ENCODE measurements at places on chromosomes 4 and X.

DNA sequence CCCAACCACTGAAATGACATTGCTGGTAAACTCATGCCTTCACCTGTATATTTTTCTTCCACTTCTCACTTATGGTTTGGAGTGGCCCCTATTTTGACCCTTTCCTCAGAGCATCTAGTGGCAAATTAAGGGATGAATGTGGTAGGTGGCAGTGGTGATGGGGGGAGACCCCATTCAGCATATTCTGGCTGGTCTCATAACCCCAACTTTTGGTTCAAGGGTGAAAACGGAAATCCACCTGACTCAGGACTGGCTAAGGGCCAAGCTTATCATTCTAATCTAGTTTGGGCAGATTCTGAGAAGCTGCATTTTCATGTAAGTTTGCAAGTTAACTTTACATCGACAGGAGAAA, 47.0 kb upstream of the NSUN7 start:
- DNase-seq, result no peak

- DNase-seq, result no peak
Measured at GRCh38 chr4:149277705-149278104, 537.9 kb downstream of the IQCM start.

DNA sequence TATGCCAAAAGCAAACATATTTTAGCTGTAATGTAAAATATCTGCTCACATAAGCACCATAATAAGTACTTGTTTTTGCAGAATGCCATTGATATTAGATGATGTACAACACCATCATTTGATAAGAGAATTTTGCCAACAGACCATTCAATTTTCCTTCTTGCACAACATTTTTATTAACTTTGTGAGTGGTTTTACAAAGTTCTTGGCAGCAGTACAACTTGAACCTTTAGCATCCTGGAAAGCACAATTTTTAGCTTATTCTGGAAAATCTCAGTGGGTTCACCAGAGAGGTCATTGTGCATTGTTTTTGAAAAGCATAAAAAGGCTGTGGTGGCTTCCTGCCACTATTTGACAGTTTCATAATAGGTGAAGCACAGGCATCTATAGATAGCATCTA, 26.4 kb upstream of the REPS2 start:
- DNase-seq, result no peak

DNA sequence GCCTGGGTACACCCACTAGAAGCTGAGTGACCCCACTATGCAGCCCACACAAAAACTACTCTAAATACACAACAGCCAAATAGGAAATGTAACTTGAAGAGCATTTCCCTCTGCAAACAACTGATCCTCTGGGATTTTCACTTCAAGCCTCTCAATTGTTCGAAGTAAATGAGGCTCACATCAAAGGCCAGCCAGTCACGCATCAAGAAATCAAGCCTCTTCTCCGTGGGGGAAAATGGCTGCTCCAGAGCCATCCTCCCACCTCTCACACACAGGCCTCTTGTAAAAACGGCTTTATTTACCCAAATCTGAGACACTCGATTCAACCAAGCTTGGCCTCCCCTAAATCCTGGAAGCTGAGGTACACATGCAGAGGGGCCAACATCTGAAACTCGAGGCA, 14.3 kb downstream of the PCDH19 start:
- no peak for DNase-seq

DNA sequence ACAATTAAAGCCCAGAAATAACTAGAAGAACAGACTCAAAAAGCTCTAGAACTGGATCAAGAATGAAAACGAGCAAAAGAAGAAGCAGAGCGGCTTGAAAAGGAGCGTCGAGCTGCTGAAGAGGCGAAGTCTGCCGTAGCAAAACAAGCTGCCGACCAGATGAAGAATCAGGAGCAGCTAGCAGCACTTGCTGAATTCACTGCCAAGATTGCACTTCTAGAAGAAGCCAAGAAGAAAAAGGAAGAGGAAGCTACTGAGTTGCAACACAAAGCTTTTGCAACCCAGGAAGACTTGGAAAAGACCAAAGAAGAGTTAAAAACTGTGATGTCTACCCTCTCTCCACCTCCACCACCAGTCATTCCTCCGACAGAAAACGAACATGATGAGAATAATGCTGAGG, 56.1 kb upstream of the PPP4R3C start:
- no peak for DNase-seq

DNA sequence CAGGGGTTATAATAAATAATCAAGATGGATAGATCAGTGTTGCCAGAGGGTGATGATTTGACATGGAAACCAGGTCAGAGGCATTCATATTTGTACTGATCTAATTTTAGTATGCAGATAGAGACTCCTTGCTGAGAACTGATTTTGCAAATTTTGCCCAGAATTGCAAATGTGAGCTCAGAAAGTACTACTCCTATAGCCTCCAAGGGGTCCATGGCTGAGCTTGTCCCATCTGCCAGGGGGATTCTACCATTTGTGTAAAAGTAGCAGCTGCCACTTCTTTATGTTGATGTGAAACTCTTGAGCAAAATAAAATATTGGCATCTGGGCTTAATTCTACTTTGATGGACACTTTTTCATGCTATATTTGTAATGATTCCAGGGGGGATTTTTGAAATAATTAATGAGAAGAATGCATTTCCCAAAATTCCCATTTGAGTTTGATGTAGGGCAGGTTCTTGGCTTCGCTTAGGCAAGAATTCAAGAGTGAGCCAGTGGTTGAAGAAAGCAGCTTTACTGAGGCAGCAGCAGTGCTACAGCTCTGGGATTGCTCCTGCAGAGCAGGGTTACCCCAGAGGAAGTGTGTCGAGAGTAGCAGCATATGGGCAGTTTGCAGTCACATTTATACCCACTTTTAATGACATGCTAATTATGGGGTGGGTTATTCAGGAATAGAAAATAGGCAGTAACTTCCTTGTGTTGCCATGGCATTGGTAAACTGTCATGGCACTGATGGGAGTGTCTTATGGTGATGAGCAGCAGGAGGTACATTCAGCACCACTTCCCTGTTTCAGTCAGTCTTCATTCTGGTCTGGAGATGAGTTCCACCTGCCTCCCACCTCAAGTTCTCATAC, 38.7 kb upstream of the DCLK2 start:
- DNase-seq, result no peak

- DNase-seq, result no peak
Measured at GRCh38 chr4:104866809-104867208, 279.9 kb upstream of the TET2 start.

DNA sequence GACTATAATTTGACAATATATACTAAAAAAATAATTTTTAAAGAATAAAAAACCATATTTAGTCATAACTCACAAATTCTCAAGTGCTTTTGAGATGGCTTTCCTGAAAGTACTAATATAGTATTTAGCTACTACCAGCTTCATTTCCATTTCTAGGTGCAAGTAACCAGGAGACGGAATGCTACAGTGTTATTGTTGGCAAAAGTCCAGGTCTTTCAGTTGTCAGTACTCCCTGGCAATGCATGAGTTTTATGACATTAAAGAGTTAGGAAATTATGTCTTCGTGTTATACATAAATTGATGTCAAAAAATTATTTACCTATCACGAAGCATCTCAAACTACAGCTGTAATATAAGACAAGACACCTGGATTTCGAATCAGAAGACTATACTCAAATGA, 45.0 kb downstream of the TMEM47 start:
- no peak for DNase-seq

GRCh38 chr4:13233755-13234154, 250.4 kb downstream of the RAB28 start:
- DNase-seq, result no peak

DNA sequence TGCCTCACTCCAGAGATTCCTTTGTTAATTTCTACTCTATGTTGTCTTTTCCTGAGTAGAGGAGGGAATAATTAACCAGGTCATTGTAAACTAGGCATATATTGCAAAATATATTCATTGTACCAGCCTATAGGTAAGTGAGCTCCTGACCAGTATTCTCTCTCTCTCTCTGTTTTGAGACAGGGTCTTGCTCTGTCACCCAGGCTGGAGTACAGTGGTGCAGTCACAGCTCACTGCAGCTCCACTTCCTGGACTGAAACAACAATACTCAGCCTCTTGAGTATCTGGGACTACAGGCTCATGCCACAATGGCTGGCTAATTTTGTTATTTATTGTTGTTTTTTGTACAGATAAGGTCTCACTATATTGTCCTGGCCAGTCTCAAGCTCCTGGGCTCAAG, 198.3 kb downstream of the ARAP2 start:
- no peak for DNase-seq

GRCh38 chr4:108483650-108484049, 136.7 kb upstream of the RPL34 start:
- no peak for DNase-seq

GRCh38 chrX:121011254-121011653, 25.7 kb upstream of the CT47A1 start:
- DNase-seq, result no peak

DNA sequence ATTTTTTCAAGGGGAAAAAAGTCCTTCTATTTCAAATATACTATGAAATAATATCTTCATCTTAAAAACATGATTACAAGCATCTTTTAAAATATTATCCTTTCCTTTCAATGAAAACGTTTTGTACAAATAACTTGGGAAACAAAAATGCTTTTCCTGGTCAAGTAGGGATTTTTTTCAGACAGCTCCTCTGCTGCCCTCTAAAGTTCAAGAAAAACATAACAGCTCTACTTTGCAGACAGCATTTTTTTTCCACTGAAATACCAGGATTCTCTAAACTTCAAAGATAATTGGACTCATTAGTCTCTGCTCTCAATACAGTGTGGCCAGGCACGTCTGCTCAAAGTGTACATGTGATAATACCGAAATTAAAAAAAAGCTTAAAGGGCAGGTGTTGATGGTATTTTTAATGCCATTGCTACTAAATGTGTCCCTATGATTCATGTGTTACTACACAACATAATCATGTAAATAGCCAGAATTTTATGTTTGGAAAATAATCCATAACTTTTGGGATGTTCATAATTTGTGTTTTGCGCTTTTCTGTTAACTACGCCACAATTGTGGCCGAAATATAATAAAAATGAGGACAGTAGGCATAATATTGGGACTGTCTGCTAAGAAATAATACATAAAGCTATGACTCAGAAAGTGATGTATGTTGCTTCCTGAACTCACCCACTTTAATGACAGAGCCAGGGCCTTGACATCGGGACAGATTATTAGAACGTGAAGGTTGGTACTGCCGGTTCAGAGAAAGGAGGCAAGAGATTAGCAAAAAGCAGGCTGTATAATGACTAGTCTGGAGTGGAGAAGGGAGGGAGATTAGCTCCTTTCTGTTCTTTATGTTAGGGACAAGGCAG, 478.9 kb downstream of the KCNIP4 start:
- no peak for DNase-seq

GRCh38 chrX:19566359-19567222, 51.3 kb upstream of the MAP3K15 start:
- no peak for DNase-seq

DNA sequence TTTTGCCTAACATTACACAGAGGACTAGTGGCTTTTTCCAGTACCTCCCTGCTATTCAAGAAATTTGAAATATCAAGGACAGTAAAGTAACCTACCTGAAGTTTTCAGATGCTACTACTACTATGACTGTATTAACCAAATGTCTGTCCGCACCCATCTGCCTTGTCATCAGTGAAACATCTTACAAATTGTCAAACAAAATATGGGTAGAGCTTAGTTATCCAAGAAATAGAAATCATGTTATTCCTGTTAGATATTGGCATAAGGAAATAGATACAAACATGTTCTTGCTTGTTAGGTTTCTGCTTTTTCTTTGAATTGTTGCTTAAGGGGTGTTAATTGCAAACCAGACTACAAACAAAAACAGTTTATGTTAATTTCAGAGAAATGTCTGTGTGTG, 63.9 kb downstream of the PLS3 start:
- no peak for DNase-seq

GRCh38 chr4:108355902-108356535, 187.3 kb upstream of the LEF1 start:
- no peak for DNase-seq

GRCh38 chr4:172666711-172667368, 501.8 kb upstream of the GALNT7 start:
- DNase-seq, result no peak

DNA sequence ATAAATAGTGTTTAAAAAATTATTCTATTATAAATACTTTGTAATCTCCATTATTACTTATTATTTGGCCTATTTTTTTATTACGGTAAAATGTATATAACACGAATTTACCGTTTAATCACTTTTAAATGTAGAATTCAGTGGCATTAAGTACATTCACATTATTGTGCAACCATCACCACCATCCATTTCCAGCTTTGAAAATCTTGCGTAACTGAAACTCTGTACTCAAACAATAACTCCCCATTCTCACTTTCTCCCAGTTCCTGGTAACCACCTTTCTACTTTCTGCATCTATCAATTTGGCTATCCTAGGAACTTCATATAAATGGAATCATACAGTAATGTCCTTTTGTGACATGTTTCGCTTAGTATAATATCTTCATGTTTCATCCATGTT, 45.7 kb downstream of the PASD1 start:
- no peak for DNase-seq

Measured in smooth muscle cell of the brain vasculature (primary cell).